ENCODE measurements at places on chromosomes 4 and X.

DNA sequence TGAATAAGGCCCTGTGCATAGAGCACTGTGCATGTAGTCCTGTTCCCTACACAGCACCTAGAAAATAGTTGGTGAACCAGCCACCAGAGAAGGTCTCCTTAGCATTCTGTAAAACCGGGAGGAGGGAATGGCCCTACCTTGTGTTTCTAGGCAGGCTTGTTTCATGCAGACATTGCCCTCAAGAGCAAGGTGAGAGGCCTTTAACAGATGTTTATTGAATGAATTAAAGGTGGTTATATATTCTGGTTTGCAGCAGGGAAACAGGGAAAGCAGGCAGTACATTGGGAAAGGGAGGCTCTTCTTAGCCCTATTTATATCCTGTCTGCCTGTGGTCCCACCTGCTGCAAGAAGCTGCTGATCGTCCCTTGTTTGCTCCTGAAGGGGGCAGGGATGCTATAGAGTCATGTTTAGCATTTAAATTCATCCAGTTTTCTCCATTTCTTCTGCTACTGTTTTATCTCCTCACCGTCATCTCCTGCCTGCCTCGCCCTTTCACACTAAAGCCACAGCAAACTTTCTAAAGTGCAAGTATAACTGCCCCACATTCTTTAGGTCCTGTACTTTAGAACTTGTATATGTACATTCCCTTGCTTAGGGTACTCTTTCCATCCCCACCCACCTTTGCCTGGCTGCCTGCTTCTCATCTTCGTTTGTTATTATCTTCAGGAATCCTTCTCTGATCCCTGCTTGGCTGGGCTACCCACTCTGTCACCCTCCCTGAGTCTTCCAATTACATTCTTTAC is 60.3 kb downstream of the EGF start:
- no peak for DNase-seq

GRCh38 chr4:114109776-114110175 is 130.3 kb upstream of the ARSJ start:
- no peak for DNase-seq

DNA sequence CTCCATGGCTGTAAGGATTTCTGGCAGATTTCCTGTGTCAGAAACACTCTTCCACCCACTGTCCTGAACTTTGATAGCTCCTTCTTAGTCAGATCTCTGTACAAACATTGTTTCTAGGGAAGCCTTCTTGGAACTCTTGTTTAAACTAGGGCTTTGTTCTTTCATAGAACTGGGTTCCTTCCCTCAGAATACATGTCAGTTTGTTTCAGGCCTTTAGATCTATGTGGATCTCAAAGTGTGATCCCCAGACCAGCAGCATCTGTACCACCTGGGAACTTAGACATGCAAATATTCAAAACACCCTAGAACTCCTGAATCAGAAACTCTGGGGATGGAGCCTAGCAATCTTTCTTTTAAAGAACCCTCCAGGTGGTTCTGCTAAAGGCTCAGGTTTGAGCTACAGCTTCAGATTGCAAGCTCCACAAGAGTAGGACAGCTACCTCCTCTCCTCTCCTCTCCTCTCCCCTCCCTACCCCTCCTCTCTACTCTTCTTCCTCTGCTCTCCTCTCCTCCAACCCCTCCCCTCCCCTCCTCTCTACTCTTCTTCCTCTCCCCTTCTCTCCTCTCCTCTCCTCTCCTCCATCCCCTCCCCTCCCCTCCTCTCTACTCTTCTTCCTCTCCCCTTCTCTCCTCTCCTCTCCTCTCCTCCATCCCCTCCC is 12.7 kb downstream of the RASSF6 start:
- no peak for DNase-seq

GRCh38 chr4:5747738-5748375 is 36.9 kb downstream of the EVC start:
- peak; percentile 95 for DNase-seq

GRCh38 chr4:189802884-189803283 is 137.8 kb upstream of the FRG1 start:
- no peak for DNase-seq

DNA sequence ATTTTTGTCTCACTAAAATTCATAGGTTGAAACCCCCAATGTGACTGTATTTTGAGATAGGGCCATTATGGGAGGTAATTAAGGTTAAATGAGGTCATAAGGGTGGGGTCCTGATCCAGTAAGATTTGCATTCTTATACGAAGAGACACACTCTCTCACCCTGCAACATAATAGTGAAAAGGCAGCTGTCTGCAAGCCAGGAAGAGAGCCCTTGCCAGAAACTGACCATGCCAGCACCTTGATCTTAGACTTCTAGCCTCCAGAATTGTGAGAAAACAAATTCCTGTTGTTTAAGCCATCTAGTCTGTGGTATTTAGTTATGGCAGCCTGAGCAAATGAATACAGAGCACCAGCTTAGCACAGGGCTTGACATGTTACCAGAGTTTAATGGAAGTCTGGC is 17.5 kb upstream of the IGSF1 start:
- peak; percentile 5 for DNase-seq

- DNase-seq = no peak
Measured at GRCh38 chr4:42122237-42122636, 30.2 kb downstream of the BEND4 start.

DNA sequence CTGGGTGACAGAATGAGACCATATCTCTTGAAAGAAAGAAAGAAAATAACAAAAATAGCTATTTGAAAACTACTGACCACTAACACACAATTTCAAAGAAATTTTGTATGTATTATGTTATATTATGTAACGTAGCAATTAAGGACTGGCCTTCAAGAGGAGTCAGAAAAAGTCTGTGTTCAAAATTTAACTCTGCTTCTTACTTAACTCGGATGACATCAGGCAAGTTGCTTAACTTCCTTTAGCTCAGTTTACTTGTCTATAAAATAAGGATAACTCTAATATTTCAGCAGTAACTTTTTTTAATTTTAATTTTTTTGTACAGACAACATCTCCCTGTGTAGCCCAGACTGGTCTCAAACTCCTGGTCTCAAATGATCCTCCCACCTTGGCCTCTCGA is 14.6 kb upstream of the PRSS12 start:
- no peak for DNase-seq

DNA sequence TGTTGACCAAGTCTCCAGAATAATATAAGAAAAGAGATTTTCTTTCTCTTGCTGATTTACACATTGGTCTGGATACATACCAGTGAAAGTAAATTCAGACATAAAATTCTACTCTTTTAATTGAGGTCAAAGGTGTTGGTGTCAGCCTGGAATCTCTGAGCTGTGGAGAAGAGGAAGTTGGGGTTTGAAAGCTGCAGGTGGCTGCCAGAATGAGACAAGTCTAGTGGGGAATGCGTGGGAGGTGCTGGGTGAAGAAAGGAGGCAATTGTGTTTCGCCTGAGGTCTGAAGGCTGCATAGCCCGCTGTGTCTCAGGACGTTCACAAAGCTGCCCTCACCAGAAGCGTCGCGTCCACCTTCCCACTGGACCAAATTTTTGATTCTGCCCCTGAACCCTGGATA is 31.2 kb downstream of the PHEX start:
- no peak for DNase-seq

- peak; percentile 46 for DNase-seq
Measured at GRCh38 chr4:150164055-150164454, 85.8 kb downstream of the DCLK2 start.

DNA sequence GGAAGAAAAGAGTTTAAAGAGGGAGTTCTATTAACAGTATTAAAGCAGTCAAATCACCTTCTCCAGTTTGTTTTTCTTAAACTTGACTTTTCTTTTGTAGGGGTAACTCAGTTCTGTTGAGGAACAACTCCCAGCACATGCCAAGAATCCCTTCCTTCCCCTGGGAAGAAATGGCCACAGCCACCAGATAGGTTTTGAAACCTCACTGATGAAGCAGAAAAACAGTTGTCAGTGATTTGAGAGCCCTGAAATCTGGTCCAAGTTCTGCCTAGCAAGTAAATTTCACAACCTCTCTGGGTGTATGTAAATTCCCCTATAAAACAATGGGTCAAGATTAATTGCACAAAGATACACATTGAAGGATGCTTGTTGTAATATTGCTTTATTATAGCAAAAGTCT is 167.1 kb downstream of the DHX15 start:
- no peak for DNase-seq

DNA sequence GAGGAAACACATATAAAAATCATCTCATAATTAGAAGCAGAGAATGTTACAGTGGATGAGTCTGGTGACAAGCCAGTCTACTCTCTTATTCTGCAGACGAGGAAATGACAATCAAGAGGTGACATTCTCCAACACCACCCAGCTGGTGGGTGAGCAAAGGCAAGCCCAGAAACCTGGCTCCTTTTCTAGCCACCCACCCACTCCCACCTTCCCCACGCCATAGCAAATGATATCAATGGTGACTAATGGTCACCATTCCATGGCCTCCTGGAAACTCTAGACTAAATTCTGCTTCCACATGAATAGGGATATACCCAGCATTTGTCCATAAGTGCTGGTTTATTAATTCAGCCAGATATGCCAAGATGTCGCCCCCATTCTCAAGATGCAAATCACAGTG is 10.7 kb downstream of the SEL1L3 start:
- no peak for DNase-seq

DNA sequence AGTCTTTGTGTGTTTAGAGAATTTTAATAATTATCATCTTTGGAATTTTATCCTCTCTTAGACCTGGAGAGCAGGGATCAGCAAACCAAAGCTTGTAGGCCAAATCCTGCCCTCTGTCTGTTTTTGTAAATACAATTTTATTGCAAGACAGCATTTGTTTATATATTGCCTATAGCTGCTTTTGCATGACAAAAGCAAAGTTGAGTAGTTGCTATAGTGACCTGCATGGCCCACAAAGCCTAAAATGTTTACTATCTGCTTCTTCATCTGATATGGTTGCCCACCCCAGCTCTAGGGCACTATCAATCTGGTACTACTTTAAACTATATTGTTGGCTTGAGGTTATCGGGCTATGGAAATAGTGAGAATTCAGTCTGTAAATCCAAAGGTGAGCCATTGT is 80.3 kb downstream of the GPAT3 start:
- no peak for DNase-seq

DNA sequence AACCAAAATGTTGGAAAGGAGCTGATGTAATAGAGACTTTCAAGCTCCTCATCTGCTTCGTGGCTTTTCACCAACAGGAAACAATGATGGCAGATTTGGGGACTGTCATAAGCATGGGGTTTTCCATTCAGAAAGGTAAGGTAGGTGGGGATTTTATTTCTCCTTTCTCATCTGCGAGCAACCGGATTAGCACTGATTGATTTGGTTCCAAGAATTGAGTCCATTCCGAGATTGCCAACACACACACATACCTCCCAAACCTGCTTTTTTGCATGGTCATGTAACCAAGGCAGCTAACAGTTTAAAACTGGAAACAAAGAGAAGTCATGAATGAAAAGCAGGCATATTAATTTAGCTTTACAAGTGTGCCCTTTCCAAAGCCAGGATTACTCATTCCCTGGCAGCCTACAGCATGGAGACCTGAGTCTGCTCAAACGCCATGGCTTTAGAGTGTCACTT is 63.0 kb upstream of the LNX1 start:
- peak; percentile 28 for DNase-seq

- DNase-seq = peak; percentile 16
Measured at GRCh38 chrX:12488220-12488619, 303.0 kb upstream of the PRPS2 start.

DNA sequence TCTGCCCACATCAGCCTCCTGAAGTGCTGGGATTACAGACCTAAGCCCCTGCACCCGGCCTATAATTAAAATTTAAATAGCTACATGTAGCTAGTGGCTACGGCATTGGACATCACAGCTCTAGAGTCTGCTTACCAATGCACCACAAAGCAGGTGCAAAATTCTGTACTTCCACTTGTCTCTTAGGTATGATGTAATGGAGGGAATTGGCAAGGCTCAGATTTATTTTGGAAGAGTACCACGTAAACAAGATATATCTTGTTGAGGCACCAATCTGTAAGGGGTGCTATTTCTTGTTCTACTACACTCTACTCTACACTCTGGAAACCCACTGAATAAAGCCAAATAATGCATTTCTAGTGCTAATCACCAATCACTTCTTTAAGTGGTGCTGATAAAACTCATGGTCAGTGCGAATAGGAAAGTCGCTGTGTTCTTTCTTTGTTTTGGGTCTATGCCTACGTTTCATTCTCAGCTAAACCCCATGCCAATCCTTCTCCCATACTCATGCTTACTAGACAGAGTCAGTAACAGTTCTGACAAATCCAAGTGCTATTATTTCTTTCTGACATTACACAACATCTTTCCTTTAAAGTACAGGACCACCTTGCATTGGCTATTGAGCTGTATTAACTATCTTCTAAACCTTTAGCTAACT is 92.3 kb downstream of the GC start:
- DNase-seq = no peak

DNA sequence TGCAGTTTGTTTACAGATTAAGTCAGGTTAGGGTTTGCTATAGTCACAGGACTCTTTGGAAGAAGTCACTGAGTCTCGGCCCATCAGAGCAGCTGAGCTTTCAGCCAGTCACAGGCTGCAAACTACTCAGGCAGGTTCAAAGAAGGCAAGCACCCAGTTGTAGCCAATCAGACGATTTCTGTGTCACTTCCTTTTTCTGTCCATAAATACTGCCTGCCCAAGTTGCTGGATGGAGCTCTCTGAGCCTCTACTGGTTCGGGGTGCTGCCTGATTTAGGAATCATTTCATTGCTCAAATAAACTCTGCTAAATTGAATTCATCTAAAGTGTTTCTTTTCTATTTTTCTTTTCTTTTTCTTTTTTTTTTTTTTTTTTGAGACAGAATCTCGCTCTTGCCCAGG is 7.3 kb upstream of the SH3BP2 start:
- no peak for DNase-seq

GRCh38 chr4:22573641-22574040 is 57.8 kb upstream of the ADGRA3 start:
- DNase-seq = no peak

GRCh38 chr4:40763228-40763716 is 13.5 kb downstream of the NSUN7 start:
- peak; percentile 96 for DNase-seq

GRCh38 chr4:125983168-125983567 is 668.4 kb downstream of the FAT4 start:
- DNase-seq = no peak

GRCh38 chr4:22962295-22962694 is 269.6 kb downstream of the GBA3 start:
- DNase-seq = peak; percentile 58

GRCh38 chr4:24144381-24144780 is 254.5 kb upstream of the PPARGC1A start:
- no peak for DNase-seq

GRCh38 chr4:115780268-115780667 is 666.8 kb upstream of the NDST4 start:
- DNase-seq = no peak

DNA sequence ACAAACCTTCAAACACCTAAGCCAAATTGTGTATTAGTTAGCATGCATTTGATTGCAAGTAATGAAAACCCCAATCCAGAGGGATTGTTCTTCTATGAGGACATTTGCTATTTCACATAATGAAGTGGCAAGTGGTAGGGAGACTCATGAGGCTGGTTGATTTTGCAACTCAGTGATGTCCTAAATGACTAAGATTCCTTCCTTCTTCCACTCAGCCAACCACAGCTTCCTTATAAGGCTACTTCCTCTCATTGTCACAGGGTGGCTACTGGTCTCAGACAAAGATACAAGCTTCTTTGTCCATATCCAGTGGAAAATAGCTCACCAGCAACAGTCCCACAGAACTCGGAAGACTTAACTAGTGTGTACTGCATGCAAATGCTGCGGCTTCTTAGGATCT is 5.3 kb upstream of the OTC start:
- peak; percentile 64 for DNase-seq

- DNase-seq = no peak
Measured at GRCh38 chr4:8133897-8134563, 24.6 kb downstream of the ABLIM2 start.

- peak; percentile 0 for DNase-seq
Measured at GRCh38 chr4:22634541-22635181, 58.1 kb upstream of the GBA3 start.

All from fibroblast of upper back skin (primary cell).